CD4-positive, alpha-beta T cell treated with Interleukin-15 for 1 hour (primary cell): ENCODE measurements at places on chromosomes 2 and 18.
A peak's percentile ranks its signal among the peaks of the same experiment; 100 is the strongest.

DNA sequence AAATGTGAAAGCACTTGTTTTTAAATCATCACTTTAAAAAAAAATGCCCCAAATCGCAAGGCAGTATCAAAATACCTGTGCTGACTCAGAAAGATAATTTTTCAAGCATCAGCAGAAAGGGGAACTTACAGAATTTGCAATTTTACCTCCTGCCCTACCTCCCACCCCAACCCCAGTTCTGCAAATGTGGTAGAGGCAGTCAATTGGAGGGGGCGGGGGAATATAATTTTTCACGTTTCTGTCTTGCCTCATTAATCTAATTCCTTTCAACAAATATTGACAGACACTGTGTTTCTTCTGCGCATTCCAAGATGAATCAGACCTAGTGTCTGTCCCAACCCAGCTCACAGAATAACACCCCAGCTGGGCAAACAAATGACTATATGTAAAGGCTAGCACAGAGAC lies 76.8 kb downstream of the ALPK2 start:
- peak; percentile 47 for DNase-seq

GRCh38 chr2:223122781-223123180 lies 70.8 kb downstream of the KCNE4 start:
- no peak for DNase-seq

DNA sequence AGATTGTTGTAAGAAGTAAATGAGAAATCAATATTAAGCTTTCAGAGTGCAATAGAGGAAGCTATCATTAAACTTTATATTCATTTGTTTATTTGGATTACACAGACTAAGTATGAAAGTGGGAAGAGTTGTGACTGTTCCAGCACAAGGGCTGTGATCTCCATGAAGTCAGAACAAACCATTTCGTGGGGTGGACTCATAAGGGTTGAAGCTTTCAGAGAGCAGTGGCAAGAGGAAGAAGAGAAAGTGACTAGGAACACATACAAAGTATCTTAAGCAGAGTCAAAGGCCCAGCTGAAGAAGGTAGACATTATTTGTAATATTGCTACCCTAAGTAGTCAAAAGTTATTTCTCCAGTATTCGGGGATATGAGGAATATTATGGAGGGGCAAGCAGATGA lies 117.0 kb downstream of the ARHGAP15 start:
- no peak for DNase-seq

DNA sequence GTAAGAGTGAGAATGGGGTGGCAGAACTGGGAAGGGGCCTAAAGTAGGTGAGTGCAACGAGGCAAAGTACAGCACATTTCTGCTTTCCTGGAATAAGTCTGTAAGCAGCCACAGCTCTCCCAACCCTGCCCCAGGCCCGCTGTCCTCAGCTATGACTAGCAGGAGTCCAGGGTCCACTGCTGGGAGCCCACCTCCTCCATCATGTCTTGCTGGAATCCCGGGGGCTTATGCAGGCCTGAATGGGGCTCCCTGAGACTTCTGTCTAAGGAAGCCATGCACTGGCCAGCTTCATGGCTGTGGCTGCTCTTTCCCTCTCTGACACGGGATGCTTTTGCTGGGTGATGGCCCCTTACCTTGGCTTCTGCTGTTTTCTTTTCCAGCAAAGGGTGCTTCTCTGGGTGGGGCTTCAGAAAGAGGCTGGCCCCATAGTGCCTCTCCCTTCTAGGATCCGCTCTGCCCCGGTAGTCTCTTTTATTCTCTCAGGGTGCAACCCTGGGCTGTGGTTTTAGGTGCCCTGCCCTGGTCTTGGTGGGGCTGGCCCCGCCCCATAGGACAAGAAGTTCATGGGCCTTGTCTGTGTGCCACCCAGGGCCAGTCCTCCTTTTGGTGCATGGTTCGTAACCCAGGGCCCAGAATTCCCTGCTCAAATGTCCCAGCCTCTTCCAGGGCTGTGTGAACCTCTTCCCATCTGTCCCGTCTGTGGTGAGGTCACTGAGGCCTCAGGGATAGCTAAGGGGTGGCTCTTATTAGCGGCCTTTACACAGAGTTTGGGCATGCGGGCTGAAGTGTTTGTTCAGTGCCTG lies 33.8 kb upstream of the POLE4 start:
- DNase-seq, result no peak

DNA sequence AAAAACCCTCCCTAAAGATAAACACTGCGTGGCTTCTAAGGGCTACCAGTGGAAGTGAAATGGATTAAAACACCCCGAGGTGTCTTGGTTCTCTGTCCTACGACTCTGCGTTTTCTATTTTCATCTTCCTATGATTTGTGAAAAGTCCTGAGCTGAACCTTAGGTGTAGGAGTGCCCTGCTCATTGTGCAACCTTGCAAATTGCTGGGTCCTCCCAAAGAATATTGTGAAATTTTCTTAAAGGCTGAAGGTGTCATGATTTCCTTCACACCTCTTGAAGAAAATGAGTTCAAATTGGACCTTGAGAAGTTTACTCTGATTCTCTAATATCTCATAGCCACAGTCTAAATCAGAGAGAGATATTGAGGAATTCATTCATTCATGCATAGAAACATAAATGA lies 1.8 kb upstream of the SLC19A3 start:
- DNase-seq, result no peak

GRCh38 chr18:57475408-57475807 lies 40.2 kb downstream of the ONECUT2 start:
- no peak for DNase-seq

GRCh38 chr2:119679526-119679837 lies 481 bp downstream of the TMEM177 start:
- DNase-seq, result no peak

GRCh38 chr2:61995065-61995464 lies 89.6 kb downstream of the COMMD1 start:
- DNase-seq, result no peak

DNA sequence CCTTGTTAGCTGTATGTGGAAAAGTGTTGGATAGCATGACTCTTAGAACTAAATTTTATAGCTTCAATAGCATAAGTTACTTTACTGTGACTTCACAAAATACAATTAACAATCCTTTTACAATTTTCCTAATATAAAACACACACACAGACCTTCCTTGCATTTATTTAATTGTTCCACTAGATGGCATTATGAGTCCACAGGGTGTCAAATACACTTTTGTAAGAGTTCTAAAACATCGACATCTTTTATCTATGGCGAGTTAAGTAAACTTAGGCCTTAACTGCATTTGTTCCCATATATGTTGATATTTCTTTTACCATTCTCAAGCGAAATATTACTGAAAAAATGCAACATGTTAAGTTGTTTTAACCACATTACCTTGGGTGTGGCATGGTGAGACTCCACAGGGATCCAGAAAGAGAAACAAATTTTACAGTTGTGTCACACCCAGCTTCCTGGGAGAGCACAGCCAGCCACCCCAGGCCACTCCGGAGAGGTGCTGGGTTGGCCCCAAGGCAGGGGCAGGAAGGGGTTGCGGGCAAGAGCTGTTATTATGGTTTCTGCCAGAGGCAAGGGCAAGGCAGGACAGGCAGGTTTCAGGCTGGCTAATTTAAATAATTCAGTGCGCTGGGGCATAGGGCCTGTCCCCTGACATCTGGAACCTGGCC lies 312.4 kb upstream of the MC4R start:
- DNase-seq, result no peak

- DNase-seq, result no peak
Measured at GRCh38 chr2:37786854-37787253, 115.4 kb upstream of the CDC42EP3 start.
